ENCODE measurements at places on chromosomes 4 and X.

DNA sequence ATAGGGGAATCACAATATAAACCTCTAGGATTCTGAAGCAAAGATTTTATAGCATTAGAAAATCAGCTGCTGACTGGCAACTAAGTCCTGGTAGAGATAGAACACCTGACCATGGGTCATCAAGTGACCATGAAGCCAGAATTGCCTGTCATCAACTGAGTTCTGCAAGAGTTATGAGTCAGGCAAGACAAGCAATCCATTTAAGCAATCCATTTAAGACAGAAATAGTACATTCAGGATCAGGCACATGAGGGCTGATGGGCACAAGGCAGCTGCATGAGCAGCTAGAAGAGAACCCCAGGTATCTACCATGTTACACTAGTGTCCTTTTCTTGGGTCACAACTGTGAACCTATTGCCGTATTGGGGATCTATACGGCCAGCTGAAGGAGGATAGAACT, 98.9 kb downstream of the SPRY1 start:
- no peak for DNase-seq

DNA sequence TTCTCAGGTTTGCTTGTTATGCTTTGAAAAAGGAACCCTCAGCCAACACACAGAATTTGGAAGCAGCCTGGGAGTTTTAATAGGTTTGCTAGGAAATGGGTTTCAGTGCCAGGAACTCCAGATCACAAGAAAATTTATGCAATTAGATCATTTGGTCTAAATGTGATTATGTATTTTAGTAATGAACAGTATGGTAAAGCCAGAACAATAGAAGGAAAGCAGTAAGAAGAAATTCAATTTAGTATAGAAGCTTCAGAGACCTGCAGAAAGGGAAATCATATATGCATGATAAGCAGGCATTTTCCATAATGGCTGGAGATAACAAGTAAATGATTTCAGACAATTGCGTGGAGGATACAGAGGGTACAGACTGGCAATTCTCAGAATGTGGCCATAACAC, 184.7 kb downstream of the KCNIP4 start:
- no peak for DNase-seq

DNA sequence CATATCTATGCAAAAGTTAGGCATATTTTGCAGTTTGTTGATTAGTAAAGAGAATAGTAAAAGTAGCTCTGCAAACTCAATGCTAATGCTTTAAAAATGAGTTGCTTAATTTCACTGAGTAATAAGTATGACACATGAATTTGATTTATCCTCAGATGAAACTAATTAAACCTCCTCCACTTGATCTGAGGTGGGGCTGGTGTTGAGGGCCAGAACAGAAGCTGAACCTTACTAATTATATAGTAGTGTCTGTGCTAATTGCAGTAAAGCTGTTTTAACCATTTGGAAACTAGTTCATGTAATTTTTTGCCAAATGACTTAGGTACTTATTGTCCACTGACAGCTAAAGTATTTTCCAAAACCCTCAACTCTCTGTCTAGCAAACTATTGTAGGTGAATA, 7.7 kb upstream of the PGAM4 start:
- DNase-seq = no peak

GRCh38 chrX:148380650-148381561, 119.5 kb upstream of the AFF2 start:
- no peak for DNase-seq

GRCh38 chr4:121154103-121154515, 10.0 kb downstream of the TNIP3 start:
- DNase-seq = no peak

- no peak for DNase-seq
Observed at GRCh38 chrX:15758140-15758539, 20.1 kb downstream of the CA5B start.

DNA sequence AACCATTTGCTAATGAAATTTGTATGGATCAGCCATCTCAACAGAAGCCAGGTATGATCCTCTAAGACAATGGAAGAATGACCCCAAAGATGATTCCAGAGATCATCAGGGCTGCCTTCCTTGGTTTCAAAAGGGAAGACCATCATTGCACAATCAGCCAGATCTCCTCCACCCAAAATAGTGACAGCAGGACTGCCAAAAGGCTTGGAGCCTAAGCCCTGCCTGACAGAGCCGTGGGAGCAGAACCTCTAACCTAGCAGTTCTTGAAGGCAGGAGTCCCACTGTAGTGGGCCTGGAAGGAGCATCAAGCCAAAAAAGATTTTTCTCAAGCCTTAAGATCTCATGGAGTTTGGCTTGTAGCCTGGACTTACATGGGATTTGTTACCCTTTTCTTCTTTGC, 226.0 kb downstream of the RASL11B start:
- DNase-seq = no peak

- DNase-seq = no peak
Observed at GRCh38 chr4:168585168-168586091, 88.6 kb downstream of the PALLD start.

DNA sequence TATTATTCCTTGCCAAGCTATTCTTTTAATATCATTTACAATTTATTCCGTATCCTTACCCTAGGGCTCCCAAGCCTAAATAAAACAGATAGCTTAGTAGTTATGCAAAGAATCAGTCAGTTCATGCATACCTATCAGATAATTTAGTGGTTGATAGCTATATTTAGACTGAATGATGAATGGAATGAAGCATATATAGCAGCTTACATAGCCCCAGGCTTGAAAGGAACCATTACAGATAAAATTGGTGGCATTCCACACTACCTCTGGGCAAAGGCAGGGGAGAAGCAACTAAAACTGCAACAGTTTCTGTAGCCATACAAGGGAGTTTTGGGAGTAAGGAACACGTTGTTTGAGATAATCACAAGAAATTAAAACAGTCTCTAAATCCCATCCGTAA, 2.7 kb downstream of the ACE2 start:
- no peak for DNase-seq

DNA sequence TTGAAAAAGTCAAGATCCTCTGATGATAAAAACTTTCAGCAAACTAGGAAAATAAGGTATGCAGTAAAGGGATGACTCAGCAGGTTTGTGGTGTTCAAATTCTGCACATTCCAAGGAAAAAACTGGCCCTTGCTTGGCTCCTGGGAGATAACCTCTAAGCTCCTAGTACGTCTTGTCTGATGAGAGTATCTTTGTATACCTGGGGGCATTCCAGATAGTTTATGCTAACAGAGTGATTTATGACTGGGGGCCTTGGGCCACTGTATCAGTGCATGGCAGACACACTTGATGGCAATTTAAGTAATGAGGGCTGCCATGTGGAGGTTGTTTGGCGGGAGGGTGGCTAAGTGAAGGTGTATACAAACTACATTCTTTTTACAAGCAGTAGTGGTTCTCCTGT, 56.9 kb downstream of the NSG1 start:
- no peak for DNase-seq

DNA sequence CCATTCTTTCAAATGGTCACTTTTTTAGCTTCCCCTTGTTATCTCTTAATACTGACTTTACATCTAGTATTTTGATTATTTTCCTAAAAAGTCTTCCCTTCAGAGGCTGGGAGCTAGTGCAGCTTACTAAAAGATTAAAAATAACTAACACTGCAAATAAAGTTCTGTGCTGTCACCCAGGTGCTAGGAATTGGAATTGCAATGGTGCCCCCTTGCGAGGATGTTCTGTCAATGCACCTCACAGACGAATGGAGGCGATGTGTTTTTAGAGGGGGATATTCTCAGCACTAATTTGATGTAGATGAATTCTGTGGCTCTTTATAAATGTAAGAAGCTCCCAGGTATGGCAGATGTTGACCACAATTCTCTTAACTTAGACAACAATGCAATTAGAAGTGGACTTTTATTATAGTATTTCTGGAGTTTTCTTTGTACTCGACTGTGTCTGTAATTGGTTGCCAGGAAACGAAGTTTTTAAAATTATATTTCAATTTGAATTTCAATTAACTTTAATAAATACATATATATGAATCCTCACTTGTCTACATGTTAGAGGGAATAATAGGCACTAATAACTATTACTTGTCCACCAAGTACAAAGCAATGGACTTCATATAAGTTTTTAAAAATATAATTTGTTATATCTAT, 22.0 kb upstream of the SMIM31 start:
- peak; percentile 51 for DNase-seq
